ENCODE measurements at places on chromosomes 5 and 9. TPM values are rescaled to one million over a fixed set of nuclear protein-coding genes. Genes with fewer than 3 reads are reported as not detected.

DNA sequence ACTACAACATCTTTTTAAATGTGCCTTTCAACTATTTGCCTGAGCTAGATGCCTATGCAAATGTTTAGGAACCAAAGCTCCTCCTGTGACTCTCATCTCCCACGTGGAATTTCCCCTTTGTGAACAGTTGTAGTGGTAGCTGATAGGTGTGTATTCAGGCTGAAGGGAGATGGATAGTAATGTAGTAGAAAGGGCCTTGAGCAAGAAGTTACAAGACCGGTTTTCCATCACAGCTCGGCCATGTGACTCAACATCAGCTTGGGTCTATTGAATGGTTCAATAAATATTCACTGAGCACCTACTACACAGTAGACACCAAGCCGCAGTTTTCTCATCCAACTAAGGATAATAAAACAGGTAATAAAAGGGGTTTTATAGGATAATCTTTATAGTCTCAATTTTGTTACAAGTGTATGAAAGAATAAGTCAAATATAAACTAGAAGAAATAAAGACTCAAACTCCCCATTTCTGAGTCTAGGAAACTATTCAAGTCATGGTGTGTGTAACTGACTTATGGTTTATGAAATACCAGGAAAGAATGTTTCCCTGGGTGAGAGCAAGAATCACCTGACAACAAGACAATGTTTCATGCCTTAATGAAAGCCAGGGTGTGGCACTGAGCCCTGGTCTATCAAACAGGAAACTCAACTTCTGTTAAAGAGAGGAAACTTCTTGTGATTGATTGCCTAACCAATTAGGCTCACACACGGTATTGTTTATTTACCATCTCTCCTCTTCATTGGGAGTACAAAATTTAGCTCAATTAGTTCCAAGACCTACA is 187.1 kb upstream of the SPEF2 start:
- no peaks in the 10 kb centered on the region for H3K36me3 ChIP-seq
- no peaks in the 10 kb centered on the region for H3K4me1 ChIP-seq
- no peak overlapping the region for H3K27ac ChIP-seq
- H3K4me3 ChIP-seq: no peak overlapping the region
- no peak for DNase-seq

GRCh38 chr9:68644831-68645230 is 60.2 kb upstream of the PIP5K1B start:
- peaks cover 5% of the 10 kb centered on the region for H3K27me3 ChIP-seq
- no peak overlapping the region for H3K27ac ChIP-seq
- H3K4me3 ChIP-seq: no peak overlapping the region

- H3K36me3 ChIP-seq: peaks cover 6% of the 10 kb centered on the region
- no peaks in the 10 kb centered on the region for H3K27me3 ChIP-seq
- H3K27ac ChIP-seq: peak overlapping the region; percentile 51
- H3K4me1 ChIP-seq: peaks cover 81% of the 10 kb centered on the region
Observed at GRCh38 chr9:125650271-125650737, 56.7 kb downstream of the MAPKAP1 start.

DNA sequence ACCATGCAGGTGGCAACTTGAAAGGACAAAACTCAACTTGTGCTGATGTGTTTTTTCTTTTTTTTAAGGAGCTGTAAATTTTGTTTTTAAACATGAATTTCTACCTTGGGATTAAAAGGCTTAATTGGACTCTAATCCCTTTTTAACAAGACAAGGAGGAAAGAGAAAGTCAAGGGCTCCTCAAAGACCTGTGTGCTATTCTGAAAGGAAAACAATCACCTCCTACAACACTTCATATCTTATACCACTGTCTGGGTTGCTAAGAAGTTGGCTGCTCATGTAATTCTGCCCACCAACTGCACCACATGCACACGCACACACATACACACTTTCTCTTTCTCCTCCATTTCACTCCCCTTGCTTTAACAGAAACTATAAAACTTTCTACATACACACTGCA is 78.6 kb downstream of the SH3RF2 start:
- no peaks in the 10 kb centered on the region for H3K4me1 ChIP-seq
- no peak overlapping the region for H3K27ac ChIP-seq
- no peak for DNase-seq
- H3K4me3 ChIP-seq: no peak overlapping the region
- H3K27me3 ChIP-seq: peaks cover 2% of the 10 kb centered on the region

DNA sequence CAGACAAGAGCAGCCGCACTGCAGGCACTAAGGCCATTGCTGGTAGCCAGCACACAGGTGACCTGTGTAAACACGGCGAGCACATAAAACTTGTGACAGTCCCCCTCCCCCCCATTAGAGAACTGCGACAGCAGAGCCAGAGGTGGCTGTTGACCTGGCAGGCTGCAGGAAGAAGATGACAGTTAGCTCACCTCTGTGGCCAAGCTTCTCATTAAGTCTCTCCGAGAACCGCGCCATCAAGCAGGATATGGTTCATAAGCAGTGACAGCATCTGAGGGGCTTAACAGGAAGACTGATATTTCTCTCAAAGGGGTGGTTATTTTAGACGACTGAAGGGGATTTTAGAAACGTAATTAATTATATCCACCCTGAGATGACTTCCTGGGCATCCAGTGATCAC is 5.2 kb downstream of the SURF4 start:
- peak overlapping the region; percentile 97 for H3K27ac ChIP-seq
- peak overlapping the region; percentile 75 for H3K4me3 ChIP-seq
- H3K4me1 ChIP-seq: peaks cover 67% of the 10 kb centered on the region
- H3K36me3 ChIP-seq: peaks cover 78% of the 10 kb centered on the region
- DNase-seq: peak; percentile 82
- H3K27me3 ChIP-seq: no peaks in the 10 kb centered on the region

DNA sequence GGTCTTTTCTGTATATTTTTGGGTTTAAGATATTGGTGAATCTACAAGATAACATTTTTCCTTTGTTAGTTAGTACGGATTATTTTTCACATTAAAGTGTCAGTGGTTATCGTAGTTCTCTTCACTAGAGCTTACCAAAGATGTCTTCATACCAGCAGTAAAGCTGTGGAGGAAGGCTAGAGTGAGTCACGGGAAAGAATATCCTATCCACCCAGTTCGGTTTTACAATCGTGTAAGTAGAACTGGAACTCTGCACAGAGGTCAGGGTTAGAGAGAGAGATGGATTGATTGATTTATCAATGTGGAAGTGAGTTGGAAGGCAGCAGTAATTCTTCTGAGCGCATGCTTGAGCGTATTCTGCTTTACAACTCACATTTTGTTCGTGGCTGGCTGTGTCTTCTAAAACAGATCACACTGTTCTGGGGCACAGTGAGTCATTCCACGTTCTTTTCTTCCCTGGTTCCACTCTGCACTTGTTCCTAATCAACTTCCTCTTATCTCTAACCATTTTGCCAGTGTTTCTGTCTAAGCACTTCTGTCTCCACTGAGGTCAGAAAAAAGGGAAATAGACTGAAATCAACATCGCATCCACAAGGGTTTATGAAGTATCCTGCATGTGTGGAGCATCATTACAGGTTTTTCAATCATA is 86.5 kb upstream of the ARRDC3 start:
- H3K36me3 ChIP-seq: no peaks in the 10 kb centered on the region
- no peak overlapping the region for H3K4me3 ChIP-seq
- no peak for DNase-seq
- H3K27ac ChIP-seq: no peak overlapping the region
- no peaks in the 10 kb centered on the region for H3K27me3 ChIP-seq

GRCh38 chr5:180126716-180127681 is 55.4 kb upstream of the RNF130 start:
- peak; percentile 38 for DNase-seq
- H3K4me1 ChIP-seq: no peaks in the 10 kb centered on the region
- no peak overlapping the region for H3K4me3 ChIP-seq
- H3K27ac ChIP-seq: no peak overlapping the region
- no peaks in the 10 kb centered on the region for H3K36me3 ChIP-seq
- H3K27me3 ChIP-seq: peaks cover 12% of the 10 kb centered on the region

GRCh38 chr5:149202910-149203451 is 61.7 kb downstream of the ABLIM3 start:
- DNase-seq: no peak
- H3K27ac ChIP-seq: no peak overlapping the region
- no peak overlapping the region for H3K4me3 ChIP-seq
- no peaks in the 10 kb centered on the region for H3K36me3 ChIP-seq

DNA sequence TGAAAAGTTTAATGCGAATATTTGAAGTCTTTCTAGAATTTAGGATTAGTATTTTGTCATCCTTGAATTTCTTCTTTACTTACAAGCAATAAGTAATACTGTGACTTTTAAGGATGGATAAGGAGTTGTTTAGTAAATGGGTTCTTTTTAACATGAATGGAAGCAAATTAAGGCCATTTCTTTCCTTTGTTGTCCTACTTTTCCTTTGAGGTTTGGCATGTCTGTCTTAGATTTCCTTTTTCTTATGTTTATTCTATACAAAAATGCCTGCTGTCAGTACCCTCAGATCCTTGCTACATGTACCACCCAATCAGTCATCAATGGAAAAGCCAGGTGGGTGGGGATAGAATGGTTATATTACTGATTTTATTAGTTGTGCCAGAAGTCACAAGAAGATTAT is 10.2 kb downstream of the STX17 start:
- H3K27ac ChIP-seq: no peak overlapping the region
- no peaks in the 10 kb centered on the region for H3K27me3 ChIP-seq
- H3K36me3 ChIP-seq: peaks cover 38% of the 10 kb centered on the region
- no peak for DNase-seq
- peaks cover 39% of the 10 kb centered on the region for H3K4me1 ChIP-seq

- no peaks in the 10 kb centered on the region for H3K27me3 ChIP-seq
- no peak for DNase-seq
- H3K4me3 ChIP-seq: no peak overlapping the region
- H3K4me1 ChIP-seq: no peaks in the 10 kb centered on the region
- H3K27ac ChIP-seq: no peak overlapping the region
Observed at GRCh38 chr5:170143710-170144109, 38.0 kb downstream of the FOXI1 start.

DNA sequence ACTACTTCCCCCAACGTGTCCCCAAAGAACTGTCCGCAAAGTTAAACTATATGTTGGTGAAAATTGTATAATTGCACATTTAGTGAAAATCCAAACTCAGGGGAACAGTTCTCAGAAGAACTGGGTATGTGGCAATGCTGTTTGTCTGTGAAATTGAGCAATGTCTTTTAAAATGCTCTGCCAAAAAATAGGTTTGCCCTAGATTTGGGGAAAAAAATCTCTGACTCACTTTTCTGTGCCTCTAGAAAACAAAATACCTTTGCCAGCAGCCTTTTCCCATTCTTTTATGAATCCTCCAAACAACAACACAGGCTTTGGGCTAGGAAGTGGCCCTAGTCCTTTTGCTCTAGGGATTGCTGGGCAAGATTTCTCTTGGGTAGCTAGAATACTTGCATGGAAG is 37.4 kb upstream of the ZNF608 start:
- no peak for DNase-seq
- H3K36me3 ChIP-seq: no peaks in the 10 kb centered on the region
- H3K27me3 ChIP-seq: no peaks in the 10 kb centered on the region
- no peak overlapping the region for H3K4me3 ChIP-seq

GRCh38 chr9:130360672-130361071 is 84.1 kb upstream of the ASS1 start:
- no peaks in the 10 kb centered on the region for H3K4me1 ChIP-seq
- H3K27me3 ChIP-seq: no peaks in the 10 kb centered on the region
- DNase-seq: no peak
- H3K36me3 ChIP-seq: no peaks in the 10 kb centered on the region
- H3K27ac ChIP-seq: no peak overlapping the region
- H3K4me3 ChIP-seq: no peak overlapping the region

GRCh38 chr9:86098824-86099700 is at the start of gene GOLM1:
TSS of gene GOLM1 (minus strand) at chr9:86099558. CDS start at chr9:86079320, 20,238 bp downstream.
- peak within 1 kb of the TSS; percentile 77 for H3K4me3 ChIP-seq
- peaks cover 30% of the 10 kb centered on the region for H3K27me3 ChIP-seq
- H3K36me3 ChIP-seq: no peaks in the 10 kb centered on the region

GRCh38 chr9:33289936-33290246 is 425 bp upstream of the NFX1 start:
- H3K4me3 ChIP-seq: peak overlapping the region; percentile 87
- H3K4me1 ChIP-seq: peaks cover 50% of the 10 kb centered on the region
- no peak for DNase-seq
- peak overlapping the region; percentile 99 for H3K27ac ChIP-seq

DNA sequence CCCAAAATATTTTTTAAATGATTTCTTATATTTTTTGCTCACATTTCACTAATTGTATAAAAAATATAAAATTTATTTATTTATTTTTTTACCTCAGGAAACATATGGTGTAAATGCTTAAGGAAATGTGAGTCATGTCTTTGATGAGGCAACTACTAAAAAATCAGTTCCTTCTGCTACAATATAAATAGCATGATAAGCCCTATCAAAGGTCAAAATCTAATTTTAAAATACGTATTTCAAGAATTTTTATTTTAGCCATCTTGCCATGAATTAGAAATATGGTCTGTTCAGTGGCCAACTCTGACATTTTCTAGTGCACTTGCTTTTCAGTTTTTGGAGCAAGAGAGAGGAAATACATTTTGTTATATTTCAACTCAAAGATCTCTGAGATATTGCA is 50.5 kb downstream of the PDE4D start:
- no peak for DNase-seq
- H3K4me3 ChIP-seq: no peak overlapping the region
- no peaks in the 10 kb centered on the region for H3K4me1 ChIP-seq
- no peak overlapping the region for H3K27ac ChIP-seq

DNA sequence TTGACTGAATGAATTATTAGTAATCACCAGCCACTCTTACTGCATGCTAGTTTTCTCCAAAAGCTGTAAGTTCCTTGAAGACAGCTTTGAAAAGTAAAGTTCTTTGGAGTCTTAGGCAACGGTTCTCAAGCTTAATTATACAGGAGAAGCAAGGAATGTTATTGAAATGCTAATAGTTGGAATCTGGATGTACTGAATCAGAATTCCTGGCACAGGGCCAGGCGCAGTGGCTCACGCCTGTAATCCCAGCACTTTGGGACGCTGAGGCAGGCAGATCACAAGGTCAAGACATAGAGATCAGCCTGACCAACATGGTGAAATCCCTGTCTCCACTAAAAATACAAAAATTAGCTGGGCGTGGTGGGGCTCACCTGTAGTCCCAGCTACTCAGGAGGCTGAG is 33.4 kb downstream of the GRIA1 start:
- H3K27ac ChIP-seq: no peak overlapping the region
- H3K4me1 ChIP-seq: no peaks in the 10 kb centered on the region
- H3K36me3 ChIP-seq: no peaks in the 10 kb centered on the region
- H3K27me3 ChIP-seq: no peaks in the 10 kb centered on the region

DNA sequence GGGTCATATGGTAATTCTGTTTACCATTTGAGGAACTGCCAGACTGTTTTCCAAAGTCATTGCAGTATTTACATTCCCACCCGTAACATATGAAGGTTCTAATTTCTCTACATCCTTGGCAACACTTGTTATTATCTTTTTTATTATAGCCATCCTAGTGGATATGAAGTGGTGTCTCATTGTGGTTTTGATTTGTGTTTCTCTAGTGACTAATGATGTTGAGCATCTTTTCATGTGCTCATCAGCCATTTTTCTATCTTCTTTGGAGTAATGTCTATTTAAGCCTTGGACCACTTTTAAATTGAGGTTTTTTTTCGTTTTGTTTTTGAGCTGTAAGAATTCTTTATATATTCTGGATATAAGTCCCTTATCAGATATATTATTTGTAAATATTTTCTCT is 132.8 kb upstream of the RUSC2 start:
- H3K27ac ChIP-seq: no peak overlapping the region
- H3K4me1 ChIP-seq: no peaks in the 10 kb centered on the region
- no peak for DNase-seq
- no peaks in the 10 kb centered on the region for H3K36me3 ChIP-seq
- no peak overlapping the region for H3K4me3 ChIP-seq
- H3K27me3 ChIP-seq: peaks cover 2% of the 10 kb centered on the region

Gene PDGFRB
- total RNA-seq: 1.0 TPM

Gene CDH18
- not detected for total RNA-seq

Gene ABHD17B
- 11.1 TPM for total RNA-seq
